ENCODE measurements at places on chromosomes 12 and 14.

GRCh38 chr14:41087056-41087455 lies 519.6 kb upstream of the LRFN5 start:
- DNase-seq: no peak
- no peaks in the 10 kb centered on the region for H3K27me3 ChIP-seq
- no peak overlapping the region for H3K4me3 ChIP-seq
- H3K4me1 ChIP-seq: no peaks in the 10 kb centered on the region
- H3K36me3 ChIP-seq: peaks cover 30% of the 10 kb centered on the region

- DNase-seq: no peak
- no peak overlapping the region for H3K4me3 ChIP-seq
- H3K27ac ChIP-seq: no peak overlapping the region
- H3K36me3 ChIP-seq: no peaks in the 10 kb centered on the region
- H3K27me3 ChIP-seq: no peaks in the 10 kb centered on the region
Measured at GRCh38 chr12:76927170-76927784, 48.5 kb upstream of the CSRP2 start.

DNA sequence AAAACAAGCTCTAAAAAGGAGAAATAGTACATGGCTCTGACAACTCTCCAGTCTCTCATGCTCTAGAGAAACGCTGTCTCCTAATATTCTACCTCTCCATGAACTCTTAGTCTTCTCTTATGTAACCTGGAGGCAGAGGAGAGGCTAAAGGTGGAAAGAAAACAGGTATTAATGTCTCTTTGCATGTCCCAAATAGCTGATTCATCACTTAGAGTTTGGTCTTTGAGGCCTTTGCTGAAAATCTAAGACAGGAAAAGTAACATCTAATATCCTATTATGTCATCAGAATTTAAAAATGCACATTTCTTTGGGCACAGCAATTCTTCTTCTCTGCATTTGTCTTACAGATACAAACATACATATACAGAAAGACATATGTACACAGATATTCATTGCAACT lies 127.2 kb downstream of the DHRS2 start:
- no peaks in the 10 kb centered on the region for H3K4me1 ChIP-seq
- no peak overlapping the region for H3K4me3 ChIP-seq
- no peaks in the 10 kb centered on the region for H3K27me3 ChIP-seq
- H3K27ac ChIP-seq: no peak overlapping the region

- no peaks in the 10 kb centered on the region for H3K27me3 ChIP-seq
- DNase-seq: no peak
Measured at GRCh38 chr12:33759279-33759678, 263.0 kb upstream of the ALG10 start.

DNA sequence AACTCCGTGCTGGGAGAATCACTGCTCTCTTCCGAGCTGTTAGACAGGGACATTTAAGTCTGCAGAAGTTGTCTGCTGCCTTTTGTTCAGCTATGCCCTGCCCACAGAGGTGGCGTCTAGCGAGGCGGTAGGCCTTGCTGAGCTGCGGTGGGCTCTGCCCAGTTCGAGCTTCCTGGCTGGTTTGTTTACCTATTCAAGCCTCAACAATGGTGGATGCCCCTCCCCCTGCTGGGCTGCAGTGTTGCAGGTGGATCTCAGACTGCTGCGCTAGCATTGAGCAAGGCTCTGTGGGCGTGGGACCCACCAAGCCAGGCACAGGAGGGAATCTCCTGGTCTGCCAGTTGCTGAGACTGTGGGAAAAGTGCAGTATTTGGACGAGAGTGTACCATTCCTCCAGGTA lies 43.7 kb downstream of the GPR137C start:
- no peak for DNase-seq
- H3K4me3 ChIP-seq: no peak overlapping the region
- H3K4me1 ChIP-seq: no peaks in the 10 kb centered on the region
- no peaks in the 10 kb centered on the region for H3K27me3 ChIP-seq
- no peak overlapping the region for H3K27ac ChIP-seq

DNA sequence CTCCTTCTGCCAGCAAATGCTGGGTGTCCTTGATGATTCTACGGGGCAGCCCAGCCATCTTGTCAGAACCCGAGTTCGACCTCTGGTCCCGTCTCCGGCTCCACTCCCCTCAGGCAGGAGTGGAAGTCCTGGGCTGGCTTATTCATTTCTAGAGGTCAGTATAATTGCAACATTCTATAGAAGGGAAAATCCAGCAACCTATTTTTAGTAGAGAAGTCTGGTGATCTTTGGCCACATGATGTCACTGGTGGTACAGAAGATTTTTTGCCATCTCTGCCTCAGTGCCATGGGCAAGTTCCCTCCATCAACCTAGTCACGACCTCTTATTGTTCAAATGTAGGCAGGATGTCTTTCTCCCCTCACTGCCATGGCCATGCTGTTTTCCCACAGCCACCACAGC lies 22.4 kb downstream of the OR10G2 start:
- H3K4me3 ChIP-seq: no peak overlapping the region
- no peaks in the 10 kb centered on the region for H3K36me3 ChIP-seq
- H3K27me3 ChIP-seq: peaks cover 12% of the 10 kb centered on the region
- H3K4me1 ChIP-seq: no peaks in the 10 kb centered on the region

DNA sequence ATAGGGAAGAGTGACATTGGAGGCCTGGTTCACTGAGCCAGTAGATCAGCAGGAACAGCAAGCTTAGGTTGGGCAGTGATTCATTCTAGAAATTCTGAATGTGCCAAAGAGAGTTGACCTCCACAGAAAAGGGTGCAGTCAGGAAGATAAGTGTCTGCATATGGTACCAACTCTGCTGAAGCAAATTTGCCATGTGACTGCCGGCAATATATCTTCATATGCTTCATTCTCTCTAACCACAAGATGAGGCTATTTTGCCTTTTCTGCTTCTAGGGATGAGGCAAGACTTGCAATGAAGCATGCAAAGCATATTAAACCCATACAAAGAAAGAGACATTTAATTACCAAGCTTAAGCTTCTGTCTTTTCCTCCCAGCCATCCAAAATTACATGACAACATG lies 13.6 kb downstream of the CCDC198 start:
- no peaks in the 10 kb centered on the region for H3K36me3 ChIP-seq
- no peak overlapping the region for H3K27ac ChIP-seq

- H3K4me1 ChIP-seq: peaks cover 57% of the 10 kb centered on the region
- peak overlapping the region; percentile 13 for H3K27ac ChIP-seq
- no peak for DNase-seq
- H3K4me3 ChIP-seq: no peak overlapping the region
- peaks cover 13% of the 10 kb centered on the region for H3K36me3 ChIP-seq
Measured at GRCh38 chr12:42742716-42743115, 153.2 kb upstream of the PRICKLE1 start.

GRCh38 chr12:71870416-71870815 lies 30.9 kb downstream of the TBC1D15 start:
- H3K27ac ChIP-seq: no peak overlapping the region
- no peaks in the 10 kb centered on the region for H3K27me3 ChIP-seq

GRCh38 chr14:99035712-99036610 lies 236.0 kb downstream of the BCL11B start:
- no peaks in the 10 kb centered on the region for H3K36me3 ChIP-seq
- peak; percentile 40 for DNase-seq
- H3K4me1 ChIP-seq: peaks cover 13% of the 10 kb centered on the region
- peaks cover 3% of the 10 kb centered on the region for H3K27me3 ChIP-seq

DNA sequence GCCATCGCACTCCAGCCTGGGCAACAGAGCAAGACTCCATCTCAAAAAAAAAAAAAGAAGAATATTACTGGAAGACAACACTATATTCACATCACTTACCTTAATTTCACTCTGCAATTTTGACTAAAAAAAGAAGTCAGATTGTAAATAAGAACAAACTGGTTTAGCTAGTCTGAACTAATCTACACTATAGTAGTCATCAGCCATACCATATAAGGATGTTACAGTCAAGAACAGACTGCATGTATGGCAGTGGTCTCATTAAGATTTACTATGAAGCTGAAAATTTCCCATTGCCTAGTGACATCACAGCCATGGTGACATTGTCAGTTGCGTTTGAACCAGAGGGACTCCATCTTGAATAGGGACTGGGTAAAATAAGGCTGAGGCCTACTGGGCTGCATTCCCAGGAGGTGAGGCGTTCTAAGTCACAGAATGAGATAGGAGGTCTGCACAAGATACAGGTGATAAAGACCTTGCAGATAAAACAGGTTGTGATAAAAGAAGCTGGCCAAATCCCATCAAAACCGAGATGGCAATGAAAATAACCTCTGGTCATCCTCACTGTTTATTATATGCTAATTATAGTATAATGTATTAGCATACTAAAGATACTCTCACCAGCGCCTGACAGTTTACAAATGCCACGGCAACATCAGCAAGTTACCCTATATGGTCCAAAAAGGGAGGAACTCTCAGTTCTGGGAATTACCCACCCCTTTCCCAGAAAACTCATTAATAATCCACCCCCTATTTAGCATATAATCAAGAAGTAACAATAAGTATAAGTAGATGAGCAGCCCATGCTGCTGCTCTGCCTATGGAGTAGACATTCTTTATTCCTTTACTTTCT lies 51.2 kb downstream of the OSBPL8 start:
- no peaks in the 10 kb centered on the region for H3K4me1 ChIP-seq
- H3K4me3 ChIP-seq: no peak overlapping the region
- DNase-seq: no peak

- no peak for DNase-seq
- peaks cover 61% of the 10 kb centered on the region for H3K4me1 ChIP-seq
- H3K27ac ChIP-seq: peak overlapping the region; percentile 95
- no peaks in the 10 kb centered on the region for H3K27me3 ChIP-seq
- peak overlapping the region; percentile 92 for H3K4me3 ChIP-seq
- peaks cover 4% of the 10 kb centered on the region for H3K36me3 ChIP-seq
Measured at GRCh38 chr12:110282956-110283817, 2.1 kb downstream of the ATP2A2 start.

DNA sequence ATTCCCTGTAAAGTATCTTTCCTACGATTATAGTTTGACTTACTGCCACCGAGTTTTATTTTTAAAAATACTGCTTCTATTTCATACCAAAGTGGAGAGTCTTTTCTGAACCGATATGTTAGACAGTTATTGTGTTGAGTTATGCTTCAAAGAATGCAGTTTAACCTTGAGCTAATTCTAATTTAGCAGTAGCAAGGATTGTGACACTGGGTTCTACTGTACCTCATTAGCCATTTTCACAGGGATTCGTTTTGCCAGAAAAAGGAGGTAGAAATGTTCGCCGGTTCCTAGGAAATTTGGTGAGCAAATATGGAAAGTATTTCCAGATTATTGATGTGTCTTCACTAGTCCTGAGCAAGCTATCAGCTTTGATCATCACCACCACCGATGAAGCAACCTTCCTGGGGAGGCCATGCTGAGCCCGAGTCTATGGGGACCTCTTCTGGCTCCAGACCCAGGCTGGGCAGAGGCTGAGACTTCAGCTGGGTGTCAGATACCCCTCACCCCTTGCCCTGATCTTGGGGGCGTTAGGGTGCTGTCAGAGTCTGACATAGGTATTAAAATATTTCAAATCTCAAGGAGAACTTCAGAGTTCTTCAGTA lies 13.6 kb downstream of the GLRX5 start:
- H3K4me3 ChIP-seq: no peak overlapping the region
- no peaks in the 10 kb centered on the region for H3K27me3 ChIP-seq
- DNase-seq: no peak
- H3K27ac ChIP-seq: peak overlapping the region; percentile 65
